ENCODE measurements at places on chromosomes 4 and X.

GRCh38 chr4:150679018-150679764 lies 97.2 kb downstream of the MAB21L2 start:
- DNase-seq = no peak

DNA sequence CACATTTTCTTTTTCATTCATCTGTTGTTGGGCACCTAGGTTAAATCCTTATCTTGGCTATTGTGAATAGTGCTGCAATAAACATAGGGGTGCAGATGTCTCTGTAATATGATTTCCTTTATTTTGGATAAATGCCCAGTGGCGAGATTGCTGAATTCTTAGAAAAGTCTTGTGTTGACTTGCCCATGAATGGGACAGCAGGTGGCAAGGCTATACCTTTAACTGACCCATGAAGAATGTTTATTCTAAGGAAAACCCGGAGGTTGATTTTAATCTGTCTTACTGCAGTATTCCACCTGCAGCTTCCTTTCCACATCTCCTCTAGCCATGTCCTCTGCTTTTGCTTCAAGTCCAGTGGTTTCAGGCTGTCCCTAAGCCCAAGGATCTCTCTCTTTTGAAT lies 220.6 kb downstream of the SNCA start:
- no peak for DNase-seq

DNA sequence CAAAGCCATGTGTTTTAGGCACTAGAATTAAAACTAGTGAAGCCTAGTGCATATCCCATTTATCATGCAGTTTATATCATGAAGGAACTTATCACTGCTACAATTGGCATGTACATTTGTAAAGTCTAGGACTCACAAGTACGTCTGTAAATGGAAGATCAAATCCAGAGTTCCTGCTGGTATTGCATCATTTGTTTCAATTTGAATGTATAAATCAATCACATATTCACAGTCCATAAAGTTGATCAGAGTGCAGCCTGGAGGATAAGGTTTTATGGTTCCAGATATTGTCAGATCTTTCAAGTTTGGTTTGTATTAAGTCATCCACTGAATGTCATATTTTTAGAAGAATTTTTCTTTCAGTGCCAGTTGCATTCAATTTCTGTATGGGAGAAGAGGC lies 32.6 kb upstream of the PDE5A start:
- DNase-seq = no peak

DNA sequence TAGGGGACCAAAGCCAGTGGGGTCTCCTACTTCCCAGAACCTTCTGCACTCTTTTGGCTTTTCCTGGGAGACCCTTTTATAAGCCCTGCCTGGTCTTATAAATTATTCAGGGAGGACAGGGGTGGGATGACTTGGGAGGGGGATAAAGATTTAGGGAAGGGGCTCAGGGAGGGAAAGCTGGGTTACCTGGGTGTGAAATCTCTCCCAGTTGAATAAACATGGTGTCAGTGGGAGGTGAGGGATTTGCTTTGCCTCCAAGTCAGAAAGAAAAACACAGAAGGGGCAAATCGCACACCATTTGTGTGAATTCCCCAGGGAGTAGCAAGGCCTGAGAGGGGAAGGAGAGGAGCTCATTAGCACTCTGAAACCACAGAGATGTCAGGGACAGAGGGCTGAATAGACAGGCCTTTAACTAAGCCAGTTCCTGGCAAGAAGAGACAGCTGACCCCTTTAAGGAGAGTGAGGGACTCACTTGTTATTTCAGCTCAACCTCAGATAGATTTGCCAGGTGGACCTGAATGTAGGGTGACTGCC lies at the start of gene RIPPLY1:
RIPPLY1 (minus strand) TSS at position 51 of the 534 bp plus-strand sequence. CDS start 54 bp downstream, outside the sequence.
- DNase-seq = no peak

- no peak for DNase-seq
Measured at GRCh38 chr4:98625399-98625798, 33.0 kb downstream of the TSPAN5 start.

DNA sequence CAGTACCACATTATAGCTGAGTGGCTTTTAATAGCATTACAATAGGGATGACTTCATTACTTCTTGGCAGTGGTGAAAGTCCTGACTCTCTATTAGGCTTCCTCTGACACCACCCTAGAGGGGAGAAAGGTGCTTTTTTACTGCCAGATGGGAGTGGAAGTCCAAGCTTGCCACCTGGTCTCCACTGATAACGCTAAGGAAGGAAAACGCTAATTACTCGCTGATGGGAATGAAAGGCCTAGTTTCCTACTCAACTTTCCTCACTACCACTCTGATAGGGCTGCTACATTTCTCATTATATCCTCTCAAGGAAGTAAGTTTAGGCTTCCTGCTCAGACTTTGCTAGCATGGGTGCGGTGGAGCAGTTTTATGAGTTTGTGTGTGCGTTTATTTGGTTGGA lies 62.3 kb upstream of the PAGE3 start:
- no peak for DNase-seq

- no peak for DNase-seq
Measured at GRCh38 chrX:103877571-103877970, 45.5 kb upstream of the RAB9B start.

- no peak for DNase-seq
Measured at GRCh38 chr4:86594559-86595425, 677 bp downstream of the PTPN13 start.
